Suppressor macrophage (primary cell): ENCODE measurements at places on chromosomes 13 and 19.
A peak's percentile ranks its signal among the peaks of the same experiment; 100 is the strongest.

DNA sequence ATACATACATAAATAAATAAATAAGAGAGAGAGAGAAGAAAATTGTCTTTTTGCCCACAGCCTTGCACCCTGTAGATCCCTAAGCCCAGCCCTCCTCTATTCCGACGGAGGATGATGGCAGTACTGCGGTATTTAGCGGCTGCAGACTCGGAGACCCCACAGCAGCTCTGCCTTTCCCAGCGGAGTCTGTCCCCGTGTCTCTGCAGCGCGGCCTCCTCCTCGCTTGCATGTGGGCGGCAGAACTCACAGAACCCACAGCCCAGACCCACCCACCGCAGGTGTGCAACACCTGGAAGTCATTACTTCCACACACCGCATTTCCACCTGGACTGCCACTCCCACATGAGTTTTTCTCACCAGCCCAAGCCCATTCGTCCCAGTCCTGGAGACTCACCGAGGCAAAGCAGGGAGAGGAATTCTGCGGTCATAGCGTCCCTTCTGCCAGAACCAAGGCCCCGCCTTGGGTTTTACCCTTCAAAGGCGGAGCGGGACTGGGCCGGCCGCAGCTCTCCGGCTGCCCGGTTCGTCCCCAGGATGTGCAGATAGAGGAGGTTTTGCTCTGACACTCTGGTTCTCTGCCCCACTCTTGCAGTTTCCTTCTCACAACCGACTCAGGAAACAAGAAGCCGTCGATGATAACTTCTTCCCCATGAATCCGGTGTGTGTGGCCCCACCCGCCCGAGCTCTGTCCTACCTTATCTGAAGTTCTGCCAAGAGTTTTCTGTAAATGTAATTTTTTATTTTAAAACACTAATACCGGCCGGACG lies at the start of gene VSTM1:
Gene VSTM1 (minus strand): TSS at position 548 of the 767 bp plus-strand sequence. CDS start 120 bp downstream, at position 428.
- peak; percentile 24 for DNase-seq

- peak; percentile 22 for DNase-seq
Measured at GRCh38 chr13:50529154-50529882, 314.2 kb downstream of the DLEU7 start.

- DNase-seq, result peak; percentile 62
Measured at GRCh38 chr13:44165221-44165888, 208.3 kb upstream of the SERP2 start.

DNA sequence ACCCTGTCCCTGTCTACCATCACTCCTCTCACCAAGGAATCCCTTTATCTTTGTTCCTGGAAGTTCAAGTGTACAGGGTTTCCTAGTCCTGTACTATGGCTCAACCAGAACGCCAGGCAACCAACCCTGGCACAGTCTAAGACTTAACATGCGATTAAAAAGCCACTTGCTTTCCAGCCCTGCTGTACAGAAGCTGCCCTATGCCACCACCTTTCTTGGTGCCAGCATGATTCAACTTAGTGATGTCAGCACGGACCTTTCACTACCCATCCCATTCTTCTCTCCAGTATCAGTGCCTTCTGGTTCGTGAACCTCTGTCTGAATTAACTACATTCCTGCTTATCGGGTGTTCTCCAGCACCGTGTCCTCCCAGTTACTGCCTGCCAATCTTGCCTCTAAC lies 151.1 kb downstream of the KLF12 start:
- no peak for DNase-seq

DNA sequence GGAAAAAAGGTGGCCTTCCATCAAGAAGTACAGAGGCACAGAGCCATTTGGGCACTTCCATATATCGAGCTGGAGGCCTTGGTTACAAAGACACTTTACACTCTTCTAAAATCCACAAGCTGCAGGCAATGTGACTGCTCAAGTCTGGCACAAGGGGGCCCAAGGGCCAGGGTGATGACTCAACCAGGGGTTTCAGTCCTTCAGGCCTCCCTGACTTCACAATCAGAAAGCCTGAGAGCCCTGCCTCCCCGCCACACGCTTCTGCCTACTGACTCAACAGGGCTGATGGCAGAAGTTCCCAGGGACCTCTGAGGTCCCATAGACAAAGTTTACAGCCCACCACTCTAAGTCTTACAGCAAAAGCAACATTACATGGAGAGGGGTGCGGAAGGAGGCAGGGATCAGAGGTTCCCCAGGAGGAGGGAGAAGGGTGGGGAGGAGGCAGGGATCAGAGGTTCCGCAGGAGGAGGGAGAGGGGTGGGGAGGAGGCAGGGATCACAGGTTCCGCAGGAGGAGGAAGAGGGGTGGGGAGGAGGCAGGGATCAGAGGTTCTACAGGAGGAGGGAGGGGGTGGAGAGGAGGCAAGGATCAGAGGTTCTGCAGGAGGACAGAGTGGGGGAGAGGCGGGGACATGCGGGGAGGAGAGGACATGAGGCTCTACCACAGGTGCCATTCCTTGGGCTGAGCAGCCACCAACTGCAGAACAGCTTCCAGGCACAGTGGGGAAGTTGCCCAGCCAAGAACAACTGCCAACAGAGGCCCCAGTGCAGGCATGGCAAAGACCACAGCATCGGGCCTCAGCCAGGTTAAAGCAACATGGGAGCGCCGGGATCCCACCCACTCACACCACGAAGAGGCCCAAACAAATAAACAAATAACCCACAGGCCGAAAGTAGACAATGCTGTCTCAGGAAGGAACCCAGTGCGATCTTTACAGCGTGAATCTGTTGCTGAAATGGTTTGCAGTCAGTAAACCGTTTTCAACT lies 52.0 kb downstream of the SLC7A1 start:
- DNase-seq, result peak; percentile 6

GRCh38 chr19:32573492-32573794 lies 7.5 kb upstream of the PDCD5 start:
- DNase-seq, result no peak

DNA sequence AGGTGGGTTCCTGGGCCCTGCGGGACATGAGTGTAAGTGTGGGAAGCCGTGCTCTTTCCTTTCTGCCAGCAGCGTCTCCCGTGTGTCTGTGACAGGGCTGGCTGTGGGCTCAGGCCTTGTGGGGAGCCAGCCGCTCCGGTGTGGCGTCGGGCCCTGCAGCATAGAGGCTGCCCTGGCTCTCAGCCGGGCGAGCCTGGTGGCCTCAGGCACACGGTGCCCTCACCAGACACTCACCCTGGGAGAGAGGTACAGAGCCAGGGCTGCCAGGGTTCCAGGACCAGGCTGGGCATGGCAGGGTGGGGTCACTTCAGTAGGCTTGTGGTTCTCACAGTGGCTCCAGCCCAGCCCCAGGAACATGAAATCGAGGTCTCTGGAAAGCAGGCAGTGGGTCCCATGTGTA lies 324.8 kb downstream of the TEX29 start:
- DNase-seq, result no peak

DNA sequence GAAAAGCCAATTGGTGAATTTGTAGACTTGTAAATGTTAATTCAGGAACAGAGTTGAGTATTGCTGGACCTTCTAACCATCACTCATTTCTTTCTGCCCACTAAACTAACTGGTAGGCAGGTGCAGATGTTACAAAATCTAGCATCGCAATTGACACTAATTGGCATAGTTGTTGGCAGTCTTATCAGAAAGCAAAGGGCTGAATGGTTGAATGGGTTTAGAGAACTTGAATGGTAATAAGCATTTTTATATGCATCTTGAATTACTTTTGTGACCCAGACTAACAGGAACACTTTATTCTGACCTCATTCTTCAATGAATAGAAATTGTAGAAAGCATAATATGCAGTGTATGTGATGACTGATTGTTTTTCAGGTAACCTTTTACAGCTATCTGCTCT lies 189.1 kb downstream of the GGACT start:
- no peak for DNase-seq

GRCh38 chr19:13299838-13300237 lies 149.6 kb downstream of the IER2 start:
- DNase-seq, result no peak

DNA sequence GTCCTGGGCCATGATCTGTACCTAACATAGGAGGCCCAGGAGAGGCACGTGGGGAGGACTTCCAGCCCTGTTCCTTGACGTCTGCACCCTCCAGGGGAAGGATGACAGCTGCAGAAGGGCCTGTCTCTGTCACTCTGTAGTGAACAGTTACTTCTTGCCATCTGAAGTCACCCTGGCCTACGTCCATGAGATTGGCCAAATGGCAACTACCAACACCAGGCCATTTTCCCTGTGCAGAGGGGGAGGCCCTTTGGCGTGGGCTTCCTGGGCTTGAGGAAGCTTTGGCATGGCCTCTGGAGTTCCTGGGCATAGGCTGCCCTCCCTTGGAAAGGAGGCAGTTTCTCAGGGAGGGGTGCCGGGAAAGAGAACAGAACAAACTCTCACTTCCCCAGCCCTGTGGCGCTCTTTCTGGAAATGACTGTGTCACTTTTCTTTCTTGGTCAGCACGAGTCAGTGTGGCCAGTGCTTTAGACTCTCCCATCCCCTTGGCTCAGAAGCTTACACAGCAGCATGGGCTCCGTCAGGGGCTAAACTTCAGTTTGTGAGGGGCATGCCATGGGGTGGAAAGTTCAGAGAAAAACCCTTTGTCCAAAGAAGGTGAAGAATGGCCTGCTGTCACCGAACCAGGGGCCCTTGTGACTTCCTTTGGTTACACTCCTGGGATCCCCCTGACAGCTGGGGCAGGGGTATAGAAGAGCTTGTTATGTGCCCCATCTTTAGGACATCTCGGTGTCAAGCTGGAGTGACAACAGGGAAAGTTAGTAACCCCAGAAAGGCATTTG lies 5.3 kb downstream of the CARM1 start:
- peak; percentile 77 for DNase-seq
